ENCODE measurements at places on chromosomes 5 and 9.

DNA sequence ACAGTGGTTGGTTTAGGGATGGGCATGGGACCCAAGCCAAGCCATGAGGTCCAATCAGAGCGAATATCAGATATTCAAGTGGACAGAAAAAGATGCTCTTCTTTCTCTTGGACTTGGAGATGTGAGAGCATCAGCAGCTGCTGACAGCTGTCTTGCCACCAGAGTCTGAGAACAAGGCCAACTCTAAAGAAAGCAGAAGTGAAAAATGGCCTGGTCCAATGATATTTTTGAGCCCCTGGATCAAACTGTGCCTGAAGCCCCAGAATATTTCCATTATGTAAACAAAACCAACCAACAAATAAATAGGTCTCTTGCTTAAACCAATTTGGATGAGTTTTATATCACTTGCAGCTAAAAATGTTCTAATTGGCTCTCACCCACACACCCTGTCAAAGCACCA, 30.7 kb upstream of the JADE2 start:
- no peak for DNase-seq

DNA sequence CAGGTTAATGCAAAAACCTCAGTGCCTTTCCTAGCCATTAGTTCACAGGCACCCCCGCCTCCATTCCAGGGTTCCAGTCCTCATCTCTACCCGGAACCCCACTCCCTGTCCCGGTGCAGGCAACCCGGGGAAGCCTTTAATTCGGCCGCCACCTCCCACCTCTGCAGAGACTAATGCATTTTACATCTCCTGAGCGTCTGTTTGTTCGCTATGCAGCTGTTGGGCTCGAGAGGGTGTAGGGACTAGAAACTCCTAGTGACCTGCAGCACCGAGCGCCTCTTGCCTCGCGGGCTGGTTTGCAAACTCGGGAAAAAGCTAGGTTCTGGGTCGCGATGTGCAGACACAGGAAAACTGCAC, 3.6 kb downstream of the GDNF start:
- DNase-seq: no peak

- no peak for DNase-seq
Measured at GRCh38 chr5:133059621-133060020, 7.8 kb downstream of the HSPA4 start.

- no peak for DNase-seq
Measured at GRCh38 chr9:6239694-6240093, 24.1 kb downstream of the IL33 start.

DNA sequence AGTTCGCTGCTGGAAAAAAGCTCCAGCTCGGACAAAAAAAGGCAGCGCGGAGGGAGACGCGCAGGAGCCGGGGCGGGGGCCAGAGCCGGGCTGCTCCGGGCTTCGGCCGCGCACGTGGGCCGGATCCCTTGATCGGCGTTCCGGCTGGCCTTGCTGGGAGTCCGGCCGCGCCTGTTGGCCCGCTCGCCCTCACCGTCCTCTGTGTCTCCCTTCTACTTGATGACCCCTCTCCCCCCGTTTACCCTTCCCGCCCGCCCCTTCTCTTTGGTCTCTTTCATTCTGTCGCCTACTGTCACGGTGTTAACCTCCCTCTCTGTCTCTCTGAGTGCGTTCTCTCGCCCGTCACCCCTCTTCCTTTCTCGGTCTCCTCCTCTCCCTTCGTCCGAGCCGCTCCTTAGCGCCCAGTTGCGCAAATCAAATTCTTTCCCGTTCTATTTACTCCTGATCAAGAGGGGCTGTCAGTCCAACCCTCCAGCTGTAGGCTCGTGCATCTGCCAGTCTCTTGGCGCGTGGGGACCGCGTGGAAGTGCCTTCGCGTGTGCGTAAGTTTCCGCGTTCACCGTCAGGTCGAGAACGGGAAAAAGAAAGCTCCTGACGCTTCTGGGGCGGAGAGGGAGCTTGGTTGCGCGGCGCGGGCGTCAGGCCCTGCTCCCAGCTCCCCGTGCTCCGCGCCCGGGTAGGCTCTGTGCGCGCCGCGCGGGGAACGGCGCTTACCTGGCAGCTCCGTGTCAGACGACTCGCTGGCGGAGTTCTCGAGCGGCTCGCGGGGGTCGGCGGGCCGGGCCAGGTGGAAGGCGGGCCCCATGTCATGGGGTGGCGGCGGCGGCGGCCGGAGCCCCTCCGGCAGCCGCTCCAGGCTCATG, 798 bp downstream of the PITX1 start:
- DNase-seq: no peak

GRCh38 chr5:9519537-9519936, 26.3 kb downstream of the SEMA5A start:
- no peak for DNase-seq

DNA sequence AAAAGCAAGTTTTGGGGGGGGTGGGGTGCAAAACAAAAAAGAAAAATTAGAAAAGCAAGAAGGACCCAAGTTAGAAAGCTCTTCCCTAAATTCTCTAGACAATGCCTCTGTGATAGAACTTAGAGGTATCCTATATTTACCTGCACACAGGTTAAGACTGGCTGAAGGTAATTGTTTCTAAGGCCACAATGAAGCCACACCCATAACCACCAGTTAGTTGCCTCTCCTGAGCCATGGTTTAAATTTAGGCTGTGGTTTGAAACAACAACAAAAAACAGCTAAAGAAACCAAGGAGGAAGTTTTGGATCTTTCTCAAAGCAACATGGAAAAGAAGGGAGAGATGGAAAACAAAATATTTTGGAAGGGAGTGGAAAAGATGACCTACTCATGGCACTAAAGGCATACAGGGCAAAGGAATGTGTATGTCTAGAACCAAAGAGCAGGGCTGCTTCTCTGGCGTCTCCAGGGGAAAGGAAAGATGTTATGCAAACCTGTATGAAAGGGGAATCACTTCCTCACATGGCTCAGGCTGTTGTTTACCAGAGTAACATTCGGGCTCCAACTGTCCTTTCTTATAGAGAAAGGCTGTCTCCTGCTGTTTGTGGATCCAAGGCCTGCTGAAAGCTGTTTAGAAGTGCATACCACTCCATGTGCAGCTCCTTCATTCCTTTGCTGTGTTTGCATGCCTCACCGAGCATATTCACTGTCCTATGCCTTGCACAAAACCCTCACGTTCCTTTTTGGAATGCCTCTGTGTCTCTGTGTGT, 408.9 kb upstream of the MPDZ start:
- DNase-seq: peak; percentile 35

DNA sequence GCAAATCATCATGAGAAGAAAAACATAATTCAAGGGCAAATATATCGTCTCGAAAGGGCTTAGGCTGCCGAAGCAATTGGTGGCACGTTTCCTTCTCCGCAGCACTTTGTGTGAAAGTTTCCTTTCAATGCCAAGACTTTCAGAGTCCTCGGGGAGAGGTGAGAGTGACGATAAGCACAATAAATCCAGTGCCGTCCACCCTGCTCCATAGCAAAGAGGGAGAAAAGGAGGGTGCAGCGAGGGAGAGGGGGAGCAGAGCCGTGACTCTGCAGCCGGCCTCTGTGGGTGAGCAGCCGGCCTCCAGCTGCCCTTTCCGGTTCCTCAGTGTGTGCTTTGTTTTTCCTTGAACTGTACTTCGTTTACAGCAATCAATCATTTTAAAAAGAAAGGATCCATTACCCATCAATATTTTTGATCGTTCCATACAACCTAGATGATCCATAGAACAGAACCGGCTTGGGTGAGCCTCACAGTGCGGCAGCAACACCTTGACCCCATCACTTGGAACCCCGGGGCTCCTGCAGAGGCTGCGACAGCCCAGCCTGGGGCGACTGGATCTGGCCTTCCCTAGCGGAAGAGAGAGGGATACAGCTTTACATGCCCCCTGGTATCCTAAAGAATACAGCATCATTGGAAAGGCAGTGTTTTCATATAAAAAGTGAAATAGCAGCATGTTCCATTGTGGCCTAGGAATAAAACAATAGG, 247.0 kb upstream of the IRX4 start:
- DNase-seq: no peak

GRCh38 chr9:125176636-125177035, 13.0 kb downstream of the PPP6C start:
- DNase-seq: no peak

- DNase-seq: no peak
Measured at GRCh38 chr5:75659791-75660450, 48.7 kb downstream of the ANKDD1B start.

DNA sequence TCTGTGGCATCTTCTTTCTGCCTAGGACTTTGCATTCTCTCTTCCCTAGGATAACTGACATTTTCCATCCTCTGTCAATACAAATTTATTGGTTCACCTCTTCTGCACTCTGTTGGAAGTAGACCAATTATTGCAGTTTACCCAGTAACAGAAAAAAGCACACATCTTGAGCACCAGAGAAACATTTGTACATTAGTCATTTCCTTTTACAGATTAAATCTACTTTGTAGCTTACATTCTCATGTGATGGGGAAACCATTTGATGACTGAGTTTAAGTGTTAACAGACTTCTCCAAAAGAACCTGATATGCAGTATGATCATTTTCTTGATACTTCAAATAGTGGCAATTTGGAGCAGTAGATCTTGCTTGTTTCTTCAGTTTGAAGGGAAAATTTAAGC, 1098.8 kb downstream of the DTWD2 start:
- DNase-seq: no peak

DNA sequence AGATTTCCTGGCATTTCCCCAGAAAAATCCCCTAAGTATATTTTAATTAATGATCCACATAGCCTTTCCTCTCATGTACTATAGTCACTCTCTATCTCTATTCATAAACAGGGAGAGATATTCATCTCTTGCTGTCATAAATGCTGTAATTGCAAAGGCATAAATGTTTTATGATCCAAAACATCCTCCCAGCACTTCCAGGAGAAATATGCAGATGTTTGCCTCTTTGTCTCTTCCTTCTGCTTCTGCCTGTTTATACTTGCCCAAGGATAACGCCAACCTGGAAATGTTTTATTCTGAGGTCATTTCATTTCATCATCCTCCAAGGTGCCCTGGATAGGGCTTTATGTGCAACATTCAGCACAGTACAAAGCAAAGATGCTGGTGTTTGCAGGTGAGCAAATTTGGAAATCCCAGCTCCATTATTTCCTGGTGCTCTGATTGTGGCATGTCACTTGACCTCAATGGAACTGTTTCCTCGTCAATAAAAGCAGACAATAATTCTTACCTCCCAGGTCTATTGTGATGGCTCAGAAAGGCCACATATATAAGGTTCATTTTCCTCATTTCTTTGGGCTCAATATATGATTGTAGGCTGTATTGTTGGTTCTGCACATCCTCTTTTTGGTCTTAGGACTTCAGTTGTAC, 6.9 kb downstream of the TNFSF15 start:
- DNase-seq: no peak

All from NT2/D1 (cell line).